ENCODE measurements at places on chromosomes 2 and 18.

DNA sequence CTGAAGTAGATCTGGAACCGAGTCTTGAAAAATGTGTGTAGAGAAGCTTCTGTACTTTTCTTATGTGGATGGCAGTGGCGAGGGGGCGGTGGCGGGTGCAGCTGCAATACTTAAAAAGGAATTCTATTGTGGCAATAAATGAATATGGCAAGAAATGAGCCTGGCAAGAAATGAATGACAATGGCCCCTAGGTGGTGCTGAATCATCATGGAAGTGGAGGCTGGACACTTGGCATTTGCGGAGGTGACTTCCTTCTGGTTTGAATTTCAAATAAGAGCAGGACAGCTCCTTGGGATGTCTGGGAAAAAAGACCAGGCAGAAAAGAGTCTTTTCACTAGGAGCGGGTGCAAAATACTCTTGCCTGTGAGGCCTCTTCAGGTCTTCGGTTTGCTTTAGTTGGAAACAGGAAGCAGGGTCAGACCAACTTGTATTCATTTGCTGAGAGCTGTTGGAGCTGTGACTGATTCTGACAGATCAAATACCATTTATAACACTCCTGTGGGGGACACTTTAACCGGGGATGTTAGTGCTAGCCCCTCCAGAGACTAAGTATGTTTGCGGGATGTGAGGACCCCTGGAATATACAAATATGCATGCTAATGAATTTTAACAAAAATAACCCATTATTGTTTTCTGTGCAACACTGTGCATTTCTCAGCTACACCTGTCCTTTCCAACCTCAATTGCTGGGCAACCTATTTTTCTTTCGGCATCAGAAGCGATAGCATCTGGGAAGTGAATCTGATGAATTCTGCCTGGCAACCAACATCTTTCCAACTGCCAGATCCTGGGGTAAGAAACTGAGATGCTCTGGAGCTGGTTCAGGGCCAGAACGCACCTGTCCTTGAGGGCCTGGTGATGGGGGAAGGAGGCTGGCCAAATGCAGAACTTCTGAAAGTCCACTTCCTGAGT is 35.4 kb downstream of the FASTKD2 start:
- H3K27me3 ChIP-seq, result no peaks in the 10 kb centered on the region
- H3K27ac ChIP-seq, result no peak overlapping the region
- DNase-seq, result peak; percentile 27
- H3K4me1 ChIP-seq, result peaks cover 6% of the 10 kb centered on the region
- no peak overlapping the region for H3K4me3 ChIP-seq
- H3K36me3 ChIP-seq, result peaks cover 3% of the 10 kb centered on the region

GRCh38 chr18:23832911-23833310 is 143.7 kb downstream of the LAMA3 start:
- DNase-seq, result no peak
- no peak overlapping the region for H3K27ac ChIP-seq
- no peaks in the 10 kb centered on the region for H3K36me3 ChIP-seq

GRCh38 chr18:5298156-5298852 is 2.8 kb upstream of the ZBTB14 start:
- no peak overlapping the region for H3K4me3 ChIP-seq
- peaks cover 41% of the 10 kb centered on the region for H3K27me3 ChIP-seq
- no peaks in the 10 kb centered on the region for H3K36me3 ChIP-seq
- no peak overlapping the region for H3K27ac ChIP-seq
- no peak for DNase-seq

GRCh38 chr2:86309966-86310365 is 27.5 kb downstream of the REEP1 start:
- H3K36me3 ChIP-seq, result no peaks in the 10 kb centered on the region
- H3K27me3 ChIP-seq, result peaks cover 46% of the 10 kb centered on the region
- H3K4me1 ChIP-seq, result peaks cover 20% of the 10 kb centered on the region
- no peak for DNase-seq

DNA sequence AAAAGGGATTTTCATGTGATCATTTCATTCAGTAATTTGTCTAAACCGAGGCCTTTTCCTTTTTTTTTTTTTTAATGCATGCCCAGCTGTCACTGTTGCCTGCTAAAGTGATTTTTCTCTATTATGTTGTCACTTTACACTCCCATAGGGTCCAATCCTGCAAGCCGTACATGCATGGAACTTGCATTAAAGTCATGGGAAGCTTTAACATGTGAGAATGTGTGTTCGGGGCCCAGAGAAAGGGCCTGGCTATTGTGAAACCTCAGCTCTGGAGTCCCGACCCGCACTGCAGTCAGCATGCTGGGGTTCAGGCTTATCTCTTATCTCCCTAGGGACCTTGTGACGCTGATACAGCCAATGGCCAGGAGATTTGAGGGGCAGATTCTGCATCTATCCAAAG is 474.6 kb downstream of the SLC4A3 start:
- no peaks in the 10 kb centered on the region for H3K36me3 ChIP-seq
- DNase-seq, result no peak
- H3K4me1 ChIP-seq, result peaks cover 2% of the 10 kb centered on the region
- peaks cover 27% of the 10 kb centered on the region for H3K27me3 ChIP-seq

- no peak for DNase-seq
- H3K27ac ChIP-seq, result no peak overlapping the region
- H3K36me3 ChIP-seq, result no peaks in the 10 kb centered on the region
- H3K4me1 ChIP-seq, result peaks cover 13% of the 10 kb centered on the region
Observed at GRCh38 chr2:71943238-71944182, 204.2 kb downstream of the CYP26B1 start.

DNA sequence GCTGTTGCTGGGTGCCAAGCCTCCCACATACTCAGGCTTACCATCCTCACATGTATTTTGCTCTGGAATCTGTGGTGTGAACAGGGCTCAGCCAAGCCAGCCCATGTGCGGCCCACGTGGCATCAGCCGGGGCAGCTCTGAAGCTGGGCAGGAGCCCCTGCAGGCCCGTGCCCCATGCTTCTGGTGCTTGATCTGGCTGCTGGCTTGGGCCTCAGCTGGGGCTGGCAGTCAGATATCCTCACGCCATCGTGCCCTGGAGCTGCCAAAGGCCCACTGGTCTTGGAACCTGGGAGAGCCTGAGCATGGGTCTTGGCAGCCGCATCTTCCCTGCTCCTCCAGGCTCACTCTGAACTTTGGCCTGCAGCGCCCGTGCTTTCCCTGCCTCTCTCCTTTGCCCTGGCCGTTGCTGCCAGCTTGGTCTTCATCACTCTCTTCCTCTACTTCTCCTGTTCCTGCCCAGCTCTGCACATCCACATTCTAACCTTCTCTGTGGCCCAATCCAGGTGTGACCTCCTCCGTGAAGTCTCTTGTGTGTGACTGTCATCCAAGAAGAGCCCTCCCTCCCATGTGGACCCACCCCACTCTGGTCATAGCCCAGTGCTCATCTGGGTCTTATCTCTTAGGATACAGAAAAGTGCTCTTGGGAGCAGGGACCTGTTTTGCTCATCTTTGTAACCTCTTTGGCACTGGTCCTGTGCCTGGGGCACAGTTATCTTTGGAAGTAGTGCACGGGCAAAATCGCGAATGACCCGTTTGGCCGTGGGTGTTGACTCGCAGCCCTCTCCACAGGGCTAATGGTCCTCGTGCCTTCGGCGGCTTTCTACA is 116.1 kb downstream of the RNF144A start:
- no peak overlapping the region for H3K4me3 ChIP-seq
- H3K4me1 ChIP-seq, result peaks cover 5% of the 10 kb centered on the region
- H3K27ac ChIP-seq, result no peak overlapping the region

GRCh38 chr2:121475811-121476571 is 54.7 kb upstream of the RNU4ATAC start:
- peaks cover 68% of the 10 kb centered on the region for H3K4me1 ChIP-seq
- H3K4me3 ChIP-seq, result no peak overlapping the region
- peaks cover 4% of the 10 kb centered on the region for H3K36me3 ChIP-seq
- H3K27me3 ChIP-seq, result no peaks in the 10 kb centered on the region
- DNase-seq, result no peak

DNA sequence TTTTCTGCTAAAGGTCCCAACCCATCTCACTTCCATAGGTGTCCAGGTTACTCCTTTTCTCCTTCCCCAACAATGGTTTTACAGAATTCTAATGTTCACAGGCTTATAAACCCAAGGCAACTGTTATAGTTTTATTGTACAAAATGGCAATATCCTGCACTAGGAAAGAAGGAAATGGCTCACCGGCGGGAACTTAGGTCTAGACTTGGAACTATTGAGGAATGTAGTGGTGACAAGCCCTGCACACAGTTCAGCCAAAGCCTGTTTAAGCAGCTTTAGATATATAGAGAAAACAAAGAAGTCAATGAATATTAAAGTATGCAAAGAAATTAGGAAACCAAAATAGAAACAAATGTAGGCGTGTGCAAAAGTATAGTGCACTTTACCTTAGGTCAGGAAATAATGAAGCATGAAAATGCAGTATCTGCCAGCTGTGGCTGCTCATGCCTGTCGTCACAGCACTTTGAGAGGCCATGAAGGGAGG is 22.7 kb upstream of the KCNG3 start:
- no peak overlapping the region for H3K4me3 ChIP-seq
- peaks cover 2% of the 10 kb centered on the region for H3K4me1 ChIP-seq
- H3K27ac ChIP-seq, result no peak overlapping the region
- DNase-seq, result no peak
- H3K27me3 ChIP-seq, result no peaks in the 10 kb centered on the region

DNA sequence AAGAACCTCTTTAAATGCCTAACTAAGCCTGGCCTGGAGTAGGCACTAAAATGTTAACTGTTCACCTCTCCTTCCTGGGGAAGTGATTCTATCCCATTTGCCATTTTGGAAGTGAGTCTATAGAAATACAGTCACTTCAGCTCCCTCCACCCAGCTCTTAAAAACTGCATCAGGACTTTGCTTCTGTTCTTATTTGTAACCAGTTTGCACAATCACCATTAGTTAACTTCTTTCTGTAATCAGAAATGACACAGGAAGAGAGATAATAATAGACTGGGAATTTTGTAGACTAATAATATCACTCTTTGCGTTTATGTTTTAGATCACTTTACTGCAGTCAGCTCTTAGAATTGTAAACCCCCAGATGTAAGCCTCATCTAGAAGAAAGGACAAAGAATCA is 16.0 kb upstream of the MARCO start:
- no peak overlapping the region for H3K4me3 ChIP-seq
- H3K27me3 ChIP-seq, result no peaks in the 10 kb centered on the region
- no peak overlapping the region for H3K27ac ChIP-seq
- DNase-seq, result no peak

DNA sequence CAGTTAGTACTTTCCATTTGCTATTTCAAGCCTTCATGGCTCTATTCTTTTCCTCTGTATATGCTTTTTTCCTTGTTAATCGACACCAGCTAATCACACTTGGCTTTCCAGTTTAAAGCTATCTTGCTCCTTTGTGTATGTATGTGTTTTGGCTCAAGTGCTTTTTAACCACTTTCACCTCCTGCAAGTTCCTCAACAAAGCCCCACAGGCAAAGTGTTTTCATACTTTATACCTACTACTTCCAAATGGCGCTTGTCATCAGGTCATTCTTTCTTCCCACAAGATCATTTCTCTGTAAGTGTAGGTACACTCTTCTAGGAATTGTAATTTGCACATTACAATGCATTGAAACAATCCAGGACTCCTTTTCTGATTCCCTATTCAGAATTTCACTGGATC is 64.0 kb upstream of the FIGN start:
- no peak for DNase-seq
- H3K4me3 ChIP-seq, result no peak overlapping the region
- H3K27me3 ChIP-seq, result no peaks in the 10 kb centered on the region
- peaks cover 38% of the 10 kb centered on the region for H3K4me1 ChIP-seq

GRCh38 chr2:197939787-197940186 is 135.4 kb downstream of the PLCL1 start:
- DNase-seq, result no peak
- no peaks in the 10 kb centered on the region for H3K36me3 ChIP-seq
- peaks cover 23% of the 10 kb centered on the region for H3K27me3 ChIP-seq
- H3K4me3 ChIP-seq, result no peak overlapping the region
- H3K4me1 ChIP-seq, result peaks cover 12% of the 10 kb centered on the region
- H3K27ac ChIP-seq, result no peak overlapping the region

DNA sequence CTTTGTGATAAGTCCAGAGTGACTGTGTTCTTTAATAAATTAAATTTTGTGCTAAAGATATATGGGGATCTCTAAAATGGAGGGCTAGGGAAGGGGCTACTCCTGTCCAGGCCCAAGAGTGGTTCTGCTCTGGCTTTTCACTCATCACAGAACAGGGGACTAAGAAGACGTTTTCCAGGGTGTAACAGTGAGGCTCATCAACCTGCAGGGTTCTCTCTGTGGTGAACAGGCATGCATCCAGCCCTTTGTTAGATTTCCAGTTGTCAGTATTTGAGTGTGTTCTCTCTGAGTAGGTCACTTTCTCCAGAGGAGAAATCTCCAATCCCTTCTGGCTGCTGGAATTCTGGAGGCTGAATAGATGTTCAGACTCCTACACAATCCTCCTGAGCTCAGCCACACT is 408.9 kb downstream of the PLCL1 start:
- no peak for DNase-seq
- H3K4me1 ChIP-seq, result no peaks in the 10 kb centered on the region
- no peaks in the 10 kb centered on the region for H3K36me3 ChIP-seq
- no peak overlapping the region for H3K4me3 ChIP-seq
- no peak overlapping the region for H3K27ac ChIP-seq

- peaks cover 11% of the 10 kb centered on the region for H3K4me1 ChIP-seq
- H3K27me3 ChIP-seq, result peaks cover 11% of the 10 kb centered on the region
- no peak for DNase-seq
- no peak overlapping the region for H3K4me3 ChIP-seq
Observed at GRCh38 chr2:99899882-99900281, 242.5 kb downstream of the AFF3 start.

DNA sequence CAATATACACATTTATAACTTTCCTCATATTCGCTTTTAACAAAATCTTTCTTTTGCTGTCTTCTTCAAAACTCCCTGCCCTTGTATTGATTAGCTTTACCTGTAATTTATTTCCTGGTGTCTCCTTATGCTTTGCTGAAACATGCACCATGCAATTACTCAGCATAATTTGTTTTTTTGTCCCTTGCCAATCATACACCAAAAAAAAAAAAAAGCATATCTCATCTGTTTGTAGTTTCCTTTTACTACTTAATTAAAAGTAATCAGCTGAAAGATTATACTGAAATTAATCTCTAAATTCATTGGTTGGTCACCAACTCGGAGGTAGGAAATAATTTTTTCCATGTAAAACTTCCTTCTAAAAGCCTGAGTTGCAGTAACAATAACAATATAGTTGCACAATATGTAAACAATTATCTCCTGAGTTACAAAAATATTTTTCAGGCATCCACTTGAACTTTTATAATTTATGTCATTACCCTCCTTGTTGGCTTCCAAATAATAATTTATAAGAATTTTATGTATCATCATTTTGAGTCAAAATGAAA is 53.0 kb upstream of the ROCK1 start:
- no peak for DNase-seq
- no peak overlapping the region for H3K4me3 ChIP-seq
- no peaks in the 10 kb centered on the region for H3K36me3 ChIP-seq
- H3K4me1 ChIP-seq, result no peaks in the 10 kb centered on the region
